ENCODE measurements at places on chromosomes 12 and 14.

- peak; percentile 94 for DNase-seq
Observed at GRCh38 chr12:75390899-75391538, at the start of gene GLIPR1L2. Gene GLIPR1L2, plus strand, starts transcription at chr12:75391089. Its CDS starts 28 bp downstream, at chr12:75391117.

DNA sequence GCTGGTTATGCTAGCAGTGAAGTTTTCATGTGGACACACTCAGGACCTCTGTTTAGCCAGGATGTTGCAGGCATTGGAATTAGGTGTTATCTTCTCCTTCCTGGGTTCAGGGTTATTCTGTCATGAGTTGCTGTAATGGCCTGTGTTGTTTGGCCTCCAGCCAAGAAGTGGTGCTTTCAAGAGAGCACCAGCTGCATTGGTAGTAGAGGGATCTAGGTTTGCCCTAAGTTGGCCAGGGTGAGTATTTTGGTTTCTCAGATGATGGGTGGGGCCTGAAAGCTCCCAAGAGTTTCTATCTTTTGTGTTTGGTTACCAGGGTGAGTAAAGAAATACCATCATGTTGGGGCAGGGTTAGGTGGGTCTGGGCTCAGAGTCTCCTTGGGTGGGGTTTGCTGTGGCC, 2.7 kb upstream of the GZMH start:
- peak; percentile 33 for DNase-seq

DNA sequence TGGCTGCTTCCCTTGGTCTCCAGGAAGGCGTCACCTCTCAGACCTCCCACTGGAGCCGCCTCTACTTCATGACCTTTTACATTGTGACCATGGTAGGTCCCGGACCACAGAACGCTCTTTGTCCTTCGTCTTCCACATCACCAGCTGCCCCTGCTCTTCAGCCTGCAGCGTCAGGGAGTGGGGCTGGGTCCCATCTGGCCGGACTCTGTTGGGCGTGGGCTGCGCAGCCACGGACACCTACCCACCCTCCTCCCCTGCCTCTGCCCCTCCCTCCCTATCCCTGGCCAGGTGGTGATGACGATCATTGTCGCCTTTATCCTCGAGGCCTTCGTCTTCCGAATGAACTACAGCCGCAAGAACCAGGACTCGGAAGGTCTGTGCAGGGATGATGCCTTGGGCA, 43.3 kb downstream of the SLC8B1 start:
- no peak for DNase-seq

- no peak for DNase-seq
Observed at GRCh38 chr12:15982921-15983320, 71.8 kb downstream of the DERA start.

GRCh38 chr12:56337753-56338251, 882 bp upstream of the IL23A start:
- no peak for DNase-seq

GRCh38 chr12:80813820-80814219, 97.1 kb downstream of the MYF5 start:
- DNase-seq = no peak
